ENCODE measurements at places on chromosomes 7 and 10.

- no peak for DNase-seq
Observed at GRCh38 chr7:5634107-5634950, 147.1 kb downstream of the RNF216 start.

GRCh38 chr7:90804370-90804769, 208.2 kb downstream of the CDK14 start:
- DNase-seq, result peak; percentile 5

GRCh38 chr10:122782911-122783310, 62.7 kb downstream of the CUZD1 start:
- no peak for DNase-seq

DNA sequence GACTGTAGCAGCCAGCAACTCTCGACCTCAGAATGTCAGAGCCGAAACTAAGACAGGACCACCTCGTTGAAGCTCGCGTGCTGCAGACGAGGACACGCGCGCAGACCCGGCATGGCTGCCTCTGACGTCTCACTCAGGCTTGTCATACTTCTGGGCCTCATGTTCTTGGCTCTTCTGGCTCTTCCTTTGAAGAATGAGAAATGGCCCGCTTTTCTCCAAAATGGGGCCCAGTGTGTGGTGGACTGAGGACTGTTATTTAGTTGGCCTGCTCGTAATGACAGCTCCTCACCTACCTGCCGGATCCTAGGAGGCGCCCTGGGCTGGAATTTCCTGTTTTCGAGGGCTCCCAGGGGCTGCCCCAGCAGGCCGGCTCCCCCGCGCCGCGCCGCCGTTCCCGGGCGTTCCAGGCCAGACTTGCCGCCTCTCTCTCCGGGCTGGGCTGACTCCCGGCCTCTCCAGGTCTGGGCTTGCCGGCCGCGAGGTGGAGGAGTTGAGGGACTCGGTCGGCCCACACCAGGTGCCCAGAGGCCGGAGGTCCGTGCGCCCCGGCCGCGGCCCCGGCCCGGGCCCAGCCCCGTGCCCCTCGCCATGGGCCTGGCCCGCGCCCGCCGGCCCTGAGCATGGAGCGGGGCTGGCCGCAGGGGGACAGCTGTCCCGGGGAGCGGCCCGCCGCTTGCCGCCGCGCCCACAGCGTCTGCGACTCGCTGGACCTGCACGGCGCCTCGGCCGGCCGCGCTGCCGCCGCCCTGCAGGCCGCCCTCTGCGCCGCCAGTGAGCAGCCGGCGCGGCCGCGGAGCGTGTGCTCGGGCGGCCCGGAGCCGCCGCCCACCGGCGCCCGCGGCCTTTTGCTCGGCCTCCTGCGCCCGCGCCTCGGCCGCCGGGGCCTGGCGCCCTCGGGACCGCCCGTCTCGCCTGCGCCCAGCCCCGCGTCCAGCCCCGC, 28.1 kb downstream of the AGAP3 start:
- peak; percentile 93 for DNase-seq

GRCh38 chr10:25465582-25466372, 291.0 kb downstream of the GPR158 start:
- no peak for DNase-seq

- DNase-seq, result no peak
Observed at GRCh38 chr10:72598769-72599701, 26.8 kb downstream of the MICU1 start.

- no peak for DNase-seq
Observed at GRCh38 chr10:100655760-100656421, 89.5 kb upstream of the PAX2 start.

DNA sequence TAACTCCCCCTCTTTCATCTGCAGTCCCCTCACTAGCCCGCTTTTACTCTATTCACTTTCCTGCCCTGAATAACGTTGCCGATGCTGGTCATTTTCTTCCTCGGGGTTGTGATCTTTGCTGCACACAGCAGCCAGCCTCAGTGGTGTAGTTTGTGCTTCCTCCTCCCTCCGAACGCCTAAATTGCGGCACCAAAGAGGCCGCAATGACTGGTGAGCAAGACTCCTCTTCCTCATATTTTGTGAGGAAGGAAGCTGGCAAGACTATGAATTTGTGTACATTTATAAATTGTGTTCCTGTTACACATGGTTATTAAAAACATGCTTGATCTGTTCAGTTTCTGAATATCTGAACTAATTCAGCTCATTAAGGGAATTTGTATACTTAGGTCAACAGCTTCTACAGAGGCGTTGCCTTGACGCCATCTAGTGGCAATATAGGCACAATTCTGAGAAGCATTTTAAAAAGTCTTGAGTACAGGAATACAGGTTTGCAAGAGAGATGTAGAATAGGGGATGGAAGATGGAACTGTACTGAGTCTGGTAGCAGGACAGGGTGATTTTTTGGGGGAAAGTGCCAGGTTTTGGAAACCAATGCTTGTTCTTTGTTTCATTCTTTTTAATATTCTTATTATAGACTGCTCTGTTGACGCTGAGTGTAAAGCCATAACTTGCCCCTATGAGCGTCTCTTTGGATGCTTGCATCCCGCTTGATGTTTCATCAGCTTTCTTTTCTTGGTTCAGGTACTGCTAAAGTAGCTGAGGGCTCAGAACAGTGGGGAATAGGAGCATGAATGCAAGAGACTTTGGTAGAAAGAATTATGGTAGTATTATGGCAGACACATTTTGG, 4.1 kb upstream of the TAS2R5 start:
- peak; percentile 71 for DNase-seq

GRCh38 chr10:95526044-95526443, 35.1 kb downstream of the SORBS1 start:
- DNase-seq, result no peak

- peak; percentile 59 for DNase-seq
Observed at GRCh38 chr7:137961200-137962177, 40.4 kb downstream of the CREB3L2 start.
